Cardiac ventricle fibroblast (primary cell): ENCODE measurements at places on chromosomes 5 and 9. TPM values are rescaled to one million over a fixed set of nuclear protein-coding genes. Genes with fewer than 3 reads are reported as not detected.

NPR3 gene
- total RNA-seq: 6.5 and 7.2 TPM in 2 replicates

HNRNPAB gene
- total RNA-seq: 86.6 and 98.2 TPM in 2 replicates

WNT8A gene
- total RNA-seq: not detected in 2 replicates

IFNA2 gene
- total RNA-seq: not detected in 2 replicates

TEX48 gene
- total RNA-seq: not detected in 2 replicates
